ENCODE measurements at places on chromosomes 12 and 14.

DNA sequence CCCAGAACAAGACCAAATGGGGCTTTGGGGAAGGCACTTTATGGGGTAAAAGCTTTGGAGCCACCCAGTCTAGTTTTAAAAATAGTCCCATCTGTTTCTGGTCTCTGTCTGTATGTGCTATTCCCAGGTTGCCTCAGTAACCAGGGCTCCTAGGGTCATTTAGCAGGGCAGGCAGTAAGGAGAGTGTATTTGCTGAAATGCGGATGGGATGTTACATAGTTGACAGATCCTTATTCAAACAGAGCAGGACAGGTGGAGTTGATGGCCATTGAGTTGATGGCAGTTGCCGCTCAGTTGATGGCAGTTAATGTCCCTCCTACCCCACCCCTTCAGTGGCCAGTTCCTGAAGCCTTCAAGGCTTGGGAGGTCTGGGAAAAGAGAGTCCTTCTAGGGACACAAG lies 4.6 kb downstream of the ZC3H10 start:
- DNase-seq, result no peak

- no peak for DNase-seq
These were observed 11.0 kb downstream of the CBLN3 start for GRCh38 chr14:24418492-24418873.

GRCh38 chr12:93772003-93772700 lies 95.0 kb downstream of the CRADD start:
- no peak for DNase-seq

GRCh38 chr12:94267921-94268471 lies 119.6 kb downstream of the PLXNC1 start:
- no peak for DNase-seq

- no peak for DNase-seq
These were observed 30.6 kb downstream of the RASSF9 start for GRCh38 chr12:85805654-85806053.

- no peak for DNase-seq
These were observed 75.4 kb downstream of the IFT81 start for GRCh38 chr12:110199339-110200123.

GRCh38 chr14:36238666-36239363 lies 62.3 kb upstream of the PTCSC3 start:
- DNase-seq, result no peak

DNA sequence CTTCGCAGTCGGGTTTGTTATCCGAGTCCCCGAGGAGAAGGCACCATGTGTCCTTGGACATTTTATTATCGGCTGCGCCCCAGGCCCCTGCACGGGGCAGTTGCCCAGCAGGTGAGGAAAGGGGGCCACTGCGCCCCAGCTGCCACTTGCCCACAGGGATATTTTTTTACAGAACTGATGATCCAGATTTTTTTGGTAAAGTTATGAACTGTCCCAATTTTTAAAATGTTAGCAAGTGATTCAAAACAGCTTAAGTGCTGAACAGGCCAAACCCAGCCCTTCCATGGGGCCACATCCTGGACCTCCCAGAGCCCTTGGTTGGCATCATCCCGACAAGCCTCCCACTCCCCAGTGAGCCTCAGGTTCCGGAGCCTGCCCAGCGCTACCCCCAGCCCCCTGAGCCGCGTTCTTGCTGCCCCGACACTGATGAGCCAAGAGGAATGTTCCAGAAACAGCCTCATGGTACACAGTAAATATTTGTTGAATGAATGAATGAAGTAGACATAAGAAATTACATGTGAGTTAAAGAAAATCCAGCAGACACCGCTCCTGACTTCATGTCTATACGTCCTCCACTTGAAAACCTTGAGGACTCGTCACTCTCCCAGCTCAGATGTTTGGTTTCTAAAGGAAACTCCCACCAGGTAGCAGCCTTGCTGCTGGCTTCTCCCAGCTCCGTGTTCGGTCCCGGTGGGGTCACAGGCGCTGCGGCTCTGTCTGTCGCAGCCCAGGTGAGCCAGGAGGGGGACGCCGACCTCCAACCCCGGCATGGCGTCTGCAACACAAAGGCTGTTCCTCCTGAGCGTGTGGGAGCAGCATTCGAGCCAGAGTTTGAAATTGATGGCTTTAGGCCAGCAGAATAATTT lies 88.5 kb downstream of the ADGRD1 start:
- no peak for DNase-seq

GRCh38 chr12:93022603-93023340 lies 93.7 kb upstream of the EEA1 start:
- DNase-seq, result no peak

GRCh38 chr12:130816097-130816496 lies 23.0 kb downstream of the STX2 start:
- DNase-seq, result no peak

DNA sequence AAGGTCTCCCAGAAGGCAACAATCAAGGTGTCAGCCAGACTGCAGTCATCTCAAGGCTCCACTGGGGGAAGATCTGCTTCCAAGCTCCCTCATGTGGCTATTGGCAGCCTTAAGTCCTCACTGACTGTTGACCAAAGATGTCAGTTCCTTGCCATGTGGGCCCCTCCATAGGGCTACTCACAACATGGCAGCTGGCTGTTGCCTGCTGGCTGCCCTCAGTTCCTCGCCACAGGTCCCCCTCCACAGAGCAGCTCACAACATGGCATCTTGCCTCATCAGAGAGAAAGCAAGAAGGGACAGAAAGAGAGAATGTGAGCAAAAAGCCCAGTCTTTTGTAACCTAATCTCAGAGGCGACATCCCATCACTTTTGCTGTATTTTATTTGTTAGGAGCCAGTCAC lies 34.4 kb upstream of the EGLN3 start:
- DNase-seq, result no peak

DNA sequence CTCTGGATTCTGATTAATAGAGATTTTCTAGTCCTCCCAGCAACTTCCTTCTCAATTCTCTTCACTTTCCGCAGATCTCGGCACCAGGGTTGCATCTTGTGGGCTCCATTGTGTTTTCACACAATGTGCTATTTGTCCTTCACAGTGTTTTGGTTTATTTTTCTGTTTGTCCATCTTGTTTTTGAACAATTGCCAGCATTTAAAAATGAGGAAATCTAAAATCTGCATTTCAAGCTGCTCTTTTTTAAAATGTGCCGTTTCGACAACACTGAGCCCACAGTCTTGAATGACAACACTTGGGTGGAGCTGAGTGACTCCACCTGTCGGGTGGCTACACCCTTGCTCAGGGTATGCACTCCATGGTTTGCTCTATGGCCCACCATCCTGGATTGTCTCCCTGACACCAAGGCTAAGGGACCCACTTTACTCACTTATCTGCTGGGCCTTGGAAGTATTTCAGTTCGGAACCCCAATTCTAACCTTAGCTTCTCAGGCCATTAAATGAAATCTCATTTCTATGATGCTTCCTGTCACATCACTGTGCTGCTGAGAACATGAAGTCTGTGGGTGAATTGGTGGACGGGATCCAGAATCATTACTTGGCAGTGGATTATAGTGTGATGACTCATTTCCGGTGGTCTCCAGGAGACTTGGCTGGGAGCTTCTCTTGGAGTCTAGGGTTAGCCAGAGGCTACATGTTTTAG lies 3.4 kb upstream of the MYRFL start:
- no peak for DNase-seq

DNA sequence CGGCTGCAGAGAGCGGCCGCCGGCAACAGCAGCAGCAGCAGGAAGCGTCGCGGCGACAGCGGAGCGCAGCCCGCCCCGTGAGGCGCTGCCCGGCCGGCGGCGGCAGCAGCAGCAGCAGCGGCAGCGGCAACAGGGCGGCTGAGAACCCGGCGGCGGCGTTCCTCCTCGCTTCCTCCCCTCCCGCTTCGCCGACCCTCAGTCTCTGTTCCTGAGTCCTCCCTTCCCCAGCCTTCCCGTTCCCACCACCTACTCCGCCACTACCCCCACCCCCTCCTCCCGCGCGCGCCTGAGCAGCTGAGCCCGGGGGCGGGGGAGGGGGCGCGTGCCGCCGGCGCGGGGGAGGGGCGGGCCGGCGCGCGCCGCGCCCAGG lies 310 bp downstream of the BICDL1 start:
- DNase-seq, result peak; percentile 4

DNA sequence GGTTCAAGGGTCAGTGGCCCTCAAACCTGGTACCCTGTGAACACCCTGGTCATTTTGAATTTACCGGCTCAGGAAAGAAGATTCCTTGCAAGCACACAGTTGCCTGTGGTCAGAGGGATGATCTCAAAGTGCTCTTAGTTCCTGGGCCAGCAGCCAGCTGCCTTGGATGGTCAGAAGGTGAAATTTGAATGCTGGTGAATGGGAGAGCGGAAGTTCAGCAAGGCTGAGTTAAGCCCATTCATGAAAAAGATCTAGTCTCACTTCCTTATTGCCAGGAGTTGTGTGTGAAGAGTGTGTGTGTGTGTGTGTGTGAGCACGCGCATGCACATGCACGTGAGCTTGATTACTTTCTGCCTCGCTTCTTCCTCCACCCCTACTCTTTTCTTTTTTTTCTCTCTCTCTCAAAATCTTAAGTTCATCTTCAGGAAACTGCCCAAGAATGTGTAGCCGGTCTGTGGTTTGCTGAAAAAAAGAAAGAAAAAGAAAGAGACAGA lies 155.5 kb upstream of the CCND2 start:
- DNase-seq, result no peak

DNA sequence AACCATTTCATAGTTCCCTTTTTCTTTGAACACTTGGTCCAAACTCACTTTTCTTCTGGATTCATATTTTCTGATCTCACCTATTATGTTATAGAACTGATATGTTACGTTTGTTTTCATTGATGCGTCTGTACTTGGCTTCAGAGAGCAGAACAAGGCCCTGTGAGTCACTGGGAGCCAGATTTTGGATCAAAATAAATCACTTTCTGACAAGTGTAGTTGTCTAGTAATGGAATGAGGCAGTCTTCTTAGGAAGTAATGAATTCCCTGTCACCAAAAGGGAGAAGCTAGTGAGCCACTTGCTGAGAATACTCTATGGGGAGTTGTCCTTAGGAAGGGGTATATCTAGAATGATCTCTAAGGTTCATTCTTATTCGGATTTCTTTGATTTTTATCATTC lies 10.2 kb downstream of the BICD1 start:
- DNase-seq, result no peak

GRCh38 chr14:27243365-27243764 lies 645.5 kb upstream of the NOVA1 start:
- no peak for DNase-seq

DNA sequence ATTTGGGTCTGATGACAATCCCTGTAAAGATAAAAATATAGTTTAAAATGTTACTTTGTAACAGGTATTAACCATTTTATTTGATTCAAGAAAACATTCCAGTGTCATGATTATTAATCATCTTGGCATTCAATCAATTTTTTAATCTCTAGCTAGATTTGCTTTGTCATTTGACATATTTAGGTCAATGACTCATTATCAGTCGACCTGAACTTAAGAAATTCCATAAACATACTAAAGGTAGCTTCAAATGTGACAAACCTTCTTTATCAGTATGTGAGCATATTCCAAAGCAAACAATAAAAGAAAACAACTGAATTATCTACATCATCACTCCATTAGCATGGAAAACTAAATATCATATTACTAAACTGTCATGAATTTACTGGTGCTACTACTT lies 50.8 kb upstream of the CDKL1 start:
- no peak for DNase-seq

- DNase-seq, result no peak
These were observed 58.1 kb upstream of the SRSF5 start for GRCh38 chr14:69708586-69709560.

DNA sequence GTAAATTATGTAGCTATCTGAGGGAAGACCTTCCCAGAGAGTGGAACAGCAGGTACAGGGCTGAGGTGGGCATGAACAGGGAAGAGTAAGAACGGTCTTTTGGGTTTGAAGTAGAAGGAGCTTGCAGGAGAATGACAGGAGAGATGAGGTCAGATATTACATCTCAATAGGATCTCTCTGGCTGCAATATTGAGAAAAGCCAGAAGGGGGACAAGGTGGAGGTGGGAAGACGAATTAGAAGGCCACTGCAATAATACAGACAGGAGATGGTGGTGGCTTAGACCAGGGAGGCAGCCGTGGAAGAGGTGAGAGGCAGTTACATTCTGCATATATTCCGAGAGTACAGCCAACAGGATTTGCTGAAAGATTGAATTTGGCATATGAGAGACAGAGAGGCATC lies 310.2 kb downstream of the APAF1 start:
- no peak for DNase-seq

- no peak for DNase-seq
These were observed 83.2 kb downstream of the MYRFL start for GRCh38 chr12:69908203-69908602.

- DNase-seq, result no peak
These were observed 18.7 kb upstream of the FBRSL1 start for GRCh38 chr12:132471011-132471857.

- DNase-seq, result no peak
These were observed 3.7 kb upstream of the BEGAIN start for GRCh38 chr14:100590726-100591452.

- no peak for DNase-seq
These were observed 32.0 kb upstream of the CCDC60 start for GRCh38 chr12:119302451-119303080.

DNA sequence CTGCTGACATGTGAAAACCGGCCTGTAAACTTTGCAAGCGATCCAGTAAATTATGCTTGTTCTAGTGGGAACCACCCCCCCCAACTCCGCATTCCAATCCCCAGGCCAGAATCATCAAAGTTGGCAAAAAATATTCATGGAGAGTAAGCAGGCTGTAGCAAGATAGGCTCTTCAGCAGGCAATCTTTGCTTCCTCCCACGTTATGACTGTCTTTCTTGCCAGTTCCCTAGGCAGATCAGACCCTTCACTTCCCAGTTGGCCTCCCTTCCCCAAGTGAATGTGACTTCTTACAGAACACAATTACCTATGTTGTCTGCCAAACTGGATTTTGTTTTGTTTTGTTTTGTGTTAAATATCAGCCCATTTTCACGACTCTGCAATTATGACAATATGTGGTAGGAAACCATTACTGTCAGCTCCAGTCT lies 1.2 kb upstream of the PTGER2 start:
- no peak for DNase-seq

DNA sequence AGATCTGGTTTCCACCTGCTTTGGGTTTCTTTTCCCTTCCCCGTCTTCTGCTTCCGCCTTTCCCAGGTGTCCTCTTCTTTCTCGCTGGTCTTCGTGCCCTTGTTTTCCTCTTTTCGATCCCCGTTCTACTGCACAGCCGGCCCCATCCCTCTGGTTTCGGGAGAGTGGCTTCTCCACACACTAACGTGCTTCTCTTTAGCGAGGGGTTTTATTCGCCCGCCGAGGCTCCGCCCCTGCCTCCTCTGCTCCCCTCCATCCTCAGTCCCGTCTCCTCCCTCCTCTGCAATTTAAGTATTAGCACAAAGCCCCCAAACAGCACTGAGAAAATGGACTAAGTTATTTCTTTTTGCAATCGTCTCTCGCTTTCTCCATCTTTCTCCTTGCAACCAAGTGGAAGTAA lies at the start of gene SLC7A8:
TSS of gene SLC7A8 (minus strand) at position 182 of the 400 bp plus-strand sequence. CDS start 746 bp downstream, outside the sequence.
- peak; percentile 59 for DNase-seq

- no peak for DNase-seq
These were observed 15.3 kb upstream of the OR8S1 start for GRCh38 chr12:48510111-48510510.

GRCh38 chr12:3182426-3182825 lies 105.2 kb downstream of the TSPAN9 start:
- no peak for DNase-seq

- no peak for DNase-seq
These were observed 238.4 kb downstream of the TMEM132D start for GRCh38 chr12:129665414-129665813.
